ENCODE measurements at places on chromosomes 1 and 21.
A peak's percentile ranks its signal among the peaks of the same experiment; 100 is the strongest.

DNA sequence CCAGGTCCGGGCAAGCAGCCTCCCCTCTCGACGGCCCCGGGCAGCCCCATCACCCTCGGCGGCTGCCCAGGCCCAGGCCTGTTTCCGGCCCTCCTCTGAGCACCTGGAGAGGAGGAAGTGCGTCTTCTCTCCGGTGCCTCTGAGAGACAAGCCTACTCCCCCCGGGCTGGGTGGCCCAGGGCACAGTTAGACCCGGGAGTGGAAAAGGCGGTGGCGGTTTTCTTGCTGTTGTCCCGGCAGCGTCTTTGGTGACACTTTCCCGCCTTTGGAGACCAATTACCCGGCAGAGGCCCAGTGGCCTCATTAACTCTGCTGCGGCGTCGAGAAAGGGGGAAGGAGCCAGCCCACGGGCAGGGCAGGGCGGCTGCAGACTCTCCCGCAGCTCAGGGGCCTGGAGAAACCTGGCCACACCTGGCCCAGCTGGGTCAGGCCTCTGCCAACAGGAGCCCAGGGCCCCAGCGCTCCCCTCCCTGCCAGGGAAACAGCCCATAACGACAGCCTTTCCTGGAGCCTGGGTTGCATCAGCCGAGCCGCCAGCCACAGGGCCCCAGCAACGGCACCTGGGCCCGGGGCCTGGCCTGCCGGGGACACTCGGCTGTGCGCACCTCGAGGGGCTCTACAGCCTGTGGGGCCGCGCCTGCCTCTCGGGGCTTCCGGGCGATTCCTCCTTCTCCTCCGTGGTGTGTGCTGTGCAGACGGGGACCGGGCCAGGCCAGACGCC is 28.4 kb upstream of the C1orf159 start:
- DNase-seq, result no peak

DNA sequence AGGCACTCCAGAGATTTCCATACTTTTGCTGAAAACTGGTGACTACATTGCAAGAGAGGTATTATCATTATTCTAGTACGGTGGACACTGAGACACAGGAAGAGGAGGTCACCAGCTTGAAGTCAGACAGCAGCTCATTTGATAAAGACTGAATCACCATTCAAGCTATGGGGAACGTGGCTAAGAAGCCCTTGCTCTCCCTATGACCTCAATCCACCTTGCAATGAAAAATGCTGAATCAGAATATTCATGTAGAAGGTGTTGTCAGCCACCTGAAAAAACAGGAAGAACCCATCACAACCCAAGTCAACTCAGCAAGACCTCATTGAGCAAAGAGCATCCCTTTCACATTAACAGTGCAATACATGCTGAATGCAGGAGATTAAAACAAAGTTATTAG is 59.0 kb upstream of the FGGY start:
- no peak for DNase-seq

DNA sequence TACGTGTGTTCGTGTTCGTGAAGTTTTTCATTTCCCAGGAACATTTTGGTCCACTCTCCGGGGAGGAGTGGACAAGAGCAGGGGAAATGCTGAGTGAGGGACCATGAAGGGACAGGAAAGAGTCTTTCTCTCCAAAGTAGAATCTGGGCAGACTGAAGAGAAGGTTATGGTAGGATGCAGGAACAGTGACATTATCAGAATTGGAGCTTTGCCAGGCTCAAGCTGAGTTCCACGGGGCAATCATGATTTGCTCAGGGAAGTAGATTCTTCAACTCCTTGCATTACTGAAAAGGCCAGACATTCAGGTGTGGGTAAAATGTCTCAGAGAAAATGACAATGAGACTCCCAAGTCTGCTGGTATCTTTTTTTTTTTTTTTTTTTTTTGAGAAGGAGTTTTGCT is 16.6 kb downstream of the ATP1A4 start:
- DNase-seq, result no peak

- DNase-seq, result peak; percentile 96
These were observed 17.3 kb downstream of the SLAMF1 start for GRCh38 chr1:160629286-160630210.

DNA sequence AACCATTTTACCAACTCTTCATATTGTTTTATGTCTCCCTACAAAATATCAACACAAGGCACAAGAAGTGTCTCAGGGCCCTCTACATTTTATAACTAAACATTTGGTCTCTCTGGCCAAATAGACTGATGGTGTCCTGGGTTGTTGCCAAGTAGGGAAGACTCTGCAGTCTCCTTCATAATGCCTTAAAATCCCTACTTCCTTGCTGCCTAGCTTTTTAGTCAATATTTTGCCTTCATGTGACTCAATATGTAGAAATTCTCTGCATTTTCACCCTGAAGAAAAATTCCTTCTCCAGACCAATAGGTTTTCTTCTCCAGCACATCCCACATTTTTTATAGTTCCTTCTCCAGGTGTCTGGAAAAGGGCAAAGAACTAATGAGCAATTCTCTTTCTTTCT is 72.6 kb upstream of the IPO9 start:
- no peak for DNase-seq

- no peak for DNase-seq
These were observed 4.1 kb downstream of the BLACAT1 start for GRCh38 chr1:205451759-205452164.

DNA sequence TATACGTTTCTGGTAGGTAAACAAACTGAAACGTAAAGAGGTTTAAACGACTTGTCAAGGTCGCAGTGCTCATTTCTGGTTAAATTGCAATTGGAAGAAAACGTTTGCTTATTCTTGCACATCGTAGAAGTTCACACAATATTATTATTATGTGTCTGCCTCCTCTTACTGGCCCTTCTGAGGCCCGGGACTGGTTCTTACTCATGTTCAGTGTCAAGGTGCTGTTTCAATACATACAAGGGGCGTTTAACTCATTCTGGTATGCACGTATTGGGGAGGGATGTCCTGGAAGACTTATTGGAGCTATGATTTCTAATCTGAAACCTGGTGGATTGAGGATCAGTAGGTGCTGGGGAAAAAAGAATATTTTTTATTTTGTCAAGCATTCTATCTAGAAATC is 932 bp downstream of the RPF1 start:
- no peak for DNase-seq

DNA sequence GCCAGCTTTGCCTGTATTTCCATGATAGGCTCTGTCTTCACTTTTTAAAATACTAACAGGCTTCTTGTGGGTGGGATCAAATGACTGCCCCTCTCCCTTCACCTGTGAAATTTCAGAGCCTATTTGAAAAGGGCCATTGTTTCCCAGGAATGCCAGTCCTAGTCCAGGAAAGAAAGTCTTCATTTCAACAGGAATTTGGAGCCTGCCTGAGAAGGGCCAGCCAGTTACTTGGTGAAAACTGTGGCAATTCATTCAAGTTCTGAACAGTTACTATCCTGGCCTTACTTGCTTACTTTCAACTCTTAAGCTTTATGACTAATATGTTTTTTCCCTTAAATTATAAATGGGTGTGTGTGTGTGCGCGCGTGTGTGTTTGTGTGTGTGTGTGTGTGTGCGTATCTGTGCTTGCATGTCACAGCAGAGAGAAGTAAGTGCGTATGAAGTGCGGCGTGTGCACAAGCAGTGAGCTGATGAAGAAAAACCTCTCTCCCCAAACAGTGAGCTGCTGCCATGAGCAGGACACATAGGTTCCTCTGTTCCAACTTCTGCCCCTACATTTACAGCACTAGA is 67.5 kb upstream of the RNPC3 start:
- no peak for DNase-seq

DNA sequence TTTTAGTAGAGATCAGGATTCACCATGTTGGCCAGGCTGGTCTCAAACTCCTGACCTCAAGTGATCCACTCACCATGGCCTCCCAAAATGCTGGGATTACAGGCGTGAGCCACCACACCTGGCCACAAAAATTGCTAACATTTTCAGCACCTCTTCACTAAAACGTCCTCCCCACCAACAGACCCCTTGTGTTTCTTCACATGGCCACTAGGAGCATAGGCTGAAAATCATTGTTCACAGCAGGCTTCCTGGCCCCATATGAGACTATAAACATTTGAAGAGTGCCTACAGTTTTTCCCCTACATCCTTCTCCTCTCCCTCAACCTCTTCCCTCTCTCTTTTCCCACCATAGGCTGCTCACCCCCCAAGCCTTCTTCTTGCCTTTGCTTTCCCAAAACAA is 28.0 kb upstream of the SFPQ start:
- DNase-seq, result peak; percentile 19

GRCh38 chr1:219731771-219732170 is 118.9 kb upstream of the ZC3H11B start:
- DNase-seq, result no peak

GRCh38 chr1:216807696-216808095 is 84.5 kb upstream of the ESRRG start:
- no peak for DNase-seq

DNA sequence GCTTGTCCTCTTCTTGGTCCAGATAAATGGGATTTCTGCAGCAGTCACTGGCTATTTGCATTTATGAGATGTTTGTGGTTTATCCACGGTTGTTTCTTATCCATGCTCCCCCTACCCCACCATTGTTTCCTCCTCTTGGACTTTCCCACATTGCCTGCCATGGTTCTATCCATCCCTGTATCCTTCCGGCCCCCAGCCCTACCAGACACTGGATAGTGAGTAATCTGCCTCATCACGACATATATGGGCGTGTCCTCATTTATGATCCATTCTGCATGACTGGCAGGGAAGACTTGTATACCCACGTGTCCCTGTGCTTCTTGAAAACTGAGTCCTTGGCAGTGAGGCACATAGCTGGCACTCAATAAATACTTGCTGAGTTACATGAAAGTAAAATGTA is 40.1 kb downstream of the CACNA1S start:
- no peak for DNase-seq

GRCh38 chr1:93805027-93805610 is 73.9 kb downstream of the DNTTIP2 start:
- no peak for DNase-seq

DNA sequence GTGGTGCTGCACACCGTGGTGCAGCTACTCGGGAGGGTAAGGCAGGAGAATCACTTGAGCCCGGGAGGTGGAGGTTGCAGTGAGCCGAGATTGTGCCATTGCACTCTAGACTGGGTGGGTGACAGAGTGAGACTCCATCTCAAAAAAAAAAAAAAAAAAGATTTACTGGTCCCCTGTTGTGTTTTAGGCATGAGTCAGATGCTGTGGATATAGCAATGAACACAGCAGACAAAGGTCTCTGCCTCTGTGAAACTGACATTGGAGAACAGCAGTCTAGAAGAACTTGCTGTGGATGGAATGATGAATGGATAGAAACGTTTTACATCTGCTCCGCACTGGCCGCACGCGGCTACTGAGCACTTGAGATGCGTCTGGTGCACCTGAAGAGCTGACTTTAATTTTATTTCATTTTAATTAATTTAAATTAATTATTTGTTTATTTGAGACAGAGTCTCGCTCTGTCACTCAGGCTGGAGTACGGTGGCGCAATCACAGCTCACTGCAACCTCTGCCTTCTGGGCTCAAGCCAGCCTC is 24.5 kb upstream of the EPHA2 start:
- no peak for DNase-seq

DNA sequence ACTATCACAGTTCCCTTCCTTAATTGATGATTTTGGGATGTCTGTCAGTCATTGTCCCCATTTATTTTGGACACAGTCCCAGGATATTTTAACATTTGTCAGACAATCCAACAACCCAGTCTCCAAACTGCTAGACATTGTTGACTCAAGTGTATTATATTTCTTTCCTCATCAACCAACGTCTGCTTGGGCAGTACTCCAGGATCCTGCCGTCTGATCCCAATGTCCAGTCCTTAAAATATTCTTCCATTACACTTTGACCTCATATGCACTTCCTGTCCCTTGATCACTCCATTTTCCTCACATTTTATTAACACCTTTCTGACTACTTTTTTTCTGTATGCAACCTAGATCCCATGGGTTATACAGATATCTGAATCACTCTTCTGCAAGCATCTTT is 39.8 kb upstream of the KIAA0040 start:
- no peak for DNase-seq

DNA sequence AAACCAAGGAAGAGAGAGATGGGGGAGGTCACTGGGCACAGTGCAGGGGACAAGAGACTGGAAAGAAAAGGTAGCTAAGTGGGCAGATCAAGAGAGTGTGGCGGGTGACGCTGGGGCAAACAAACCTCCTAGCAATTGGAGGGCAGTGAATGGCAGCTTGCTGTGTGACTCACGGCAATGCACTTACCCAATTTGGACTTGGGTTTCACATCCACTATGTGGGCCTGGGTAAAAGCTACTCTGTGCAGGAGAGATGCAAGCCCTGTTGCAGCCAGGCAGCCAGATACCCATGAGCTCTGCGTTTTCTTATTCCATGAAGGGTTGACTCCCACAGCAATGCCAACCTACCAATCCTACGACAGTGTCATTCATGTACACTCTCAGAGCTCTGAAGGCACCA is 9.5 kb downstream of the PLXNA2 start:
- DNase-seq, result peak; percentile 62

GRCh38 chr1:229620876-229621275 is 5.0 kb downstream of the TAF5L start:
- peak; percentile 20 for DNase-seq

GRCh38 chr1:212955961-212956620 is 5.8 kb downstream of the VASH2 start:
- peak; percentile 47 for DNase-seq

DNA sequence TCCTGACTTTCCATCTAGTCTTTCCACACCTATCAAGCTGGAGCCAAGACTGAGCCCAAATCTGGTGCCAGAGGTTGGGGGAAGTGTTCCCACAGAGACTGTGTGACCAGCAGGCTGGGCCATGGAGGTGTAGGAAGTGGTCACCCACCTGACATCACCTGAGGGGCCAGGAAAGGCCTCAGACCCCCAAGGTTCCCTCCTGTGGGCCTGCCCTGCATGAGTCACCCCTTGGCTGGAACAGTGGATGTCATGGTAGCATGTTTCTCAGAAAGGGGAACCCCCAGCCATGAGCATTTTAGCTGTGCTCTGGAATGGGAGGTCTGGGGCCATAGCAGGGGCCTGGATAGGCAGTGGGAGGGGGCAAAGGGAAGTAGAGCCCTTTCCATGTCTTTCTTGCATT is 5.7 kb upstream of the TNFRSF8 start:
- peak; percentile 64 for DNase-seq

- DNase-seq, result no peak
These were observed 5.3 kb downstream of the DSCAM start for GRCh38 chr21:40841524-40842196.

- no peak for DNase-seq
These were observed 88.6 kb upstream of the LYPLAL1 start for GRCh38 chr1:219085082-219085481.

GRCh38 chr1:160407839-160408801 is 7.8 kb downstream of the VANGL2 start:
- no peak for DNase-seq

- DNase-seq, result peak; percentile 96
These were observed 31.0 kb upstream of the CD1D start for GRCh38 chr1:158149577-158150269.

DNA sequence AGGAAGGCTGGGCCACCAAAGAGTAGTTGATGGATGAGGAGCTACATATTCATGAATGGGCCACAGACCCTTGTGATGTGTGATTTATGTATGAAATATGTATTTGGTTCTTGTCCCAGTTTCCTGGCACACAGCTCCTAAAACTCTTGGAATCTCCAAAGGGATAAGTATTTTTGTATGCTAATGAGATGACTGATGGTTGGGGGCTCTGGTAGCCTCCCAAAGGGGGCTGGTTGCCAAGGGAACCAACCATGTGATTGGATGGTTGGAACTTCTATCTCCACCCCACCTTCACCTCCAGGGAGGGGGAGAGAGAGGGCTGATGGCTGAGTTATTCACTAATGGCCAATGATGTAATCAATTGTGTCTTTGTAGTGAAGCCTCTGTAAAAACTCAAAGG is 77.1 kb downstream of the ZNF281 start:
- DNase-seq, result no peak

Data from suppressor macrophage treated with lipopolysaccharide for 1 hour (primary cell).